NCI-H1105 (cell line): ENCODE measurements at places on chromosomes 2 and 18.

- DNase-seq = no peak
These were observed 23.2 kb upstream of the STPG4 start for GRCh38 chr2:47178341-47178740.

DNA sequence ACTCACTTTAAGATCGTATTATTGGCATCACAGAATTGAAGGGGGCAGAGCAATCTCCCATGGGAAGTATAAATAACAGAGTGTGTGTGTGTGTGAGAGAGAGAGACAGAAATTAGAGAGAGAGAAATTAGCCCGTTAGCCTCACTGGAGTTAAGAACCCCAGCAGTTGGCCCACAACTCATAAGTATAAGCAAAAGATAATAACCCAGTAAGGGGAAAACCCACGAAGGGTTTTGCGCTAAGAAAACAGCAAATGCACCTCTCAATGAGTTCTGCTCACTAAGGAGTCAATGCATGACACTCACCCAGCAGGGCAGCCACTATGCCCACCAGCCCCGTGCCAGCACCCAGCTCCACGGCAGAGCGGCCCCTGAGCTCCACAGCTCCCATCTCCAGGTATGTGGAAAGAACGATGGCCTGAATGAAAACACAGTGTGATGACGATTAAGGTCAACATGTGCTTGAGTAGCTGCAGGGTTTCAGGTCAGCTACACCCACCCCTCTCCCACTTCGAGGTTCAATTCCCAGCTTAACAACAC is 3.6 kb downstream of the METTL21A start:
- no peak for DNase-seq

DNA sequence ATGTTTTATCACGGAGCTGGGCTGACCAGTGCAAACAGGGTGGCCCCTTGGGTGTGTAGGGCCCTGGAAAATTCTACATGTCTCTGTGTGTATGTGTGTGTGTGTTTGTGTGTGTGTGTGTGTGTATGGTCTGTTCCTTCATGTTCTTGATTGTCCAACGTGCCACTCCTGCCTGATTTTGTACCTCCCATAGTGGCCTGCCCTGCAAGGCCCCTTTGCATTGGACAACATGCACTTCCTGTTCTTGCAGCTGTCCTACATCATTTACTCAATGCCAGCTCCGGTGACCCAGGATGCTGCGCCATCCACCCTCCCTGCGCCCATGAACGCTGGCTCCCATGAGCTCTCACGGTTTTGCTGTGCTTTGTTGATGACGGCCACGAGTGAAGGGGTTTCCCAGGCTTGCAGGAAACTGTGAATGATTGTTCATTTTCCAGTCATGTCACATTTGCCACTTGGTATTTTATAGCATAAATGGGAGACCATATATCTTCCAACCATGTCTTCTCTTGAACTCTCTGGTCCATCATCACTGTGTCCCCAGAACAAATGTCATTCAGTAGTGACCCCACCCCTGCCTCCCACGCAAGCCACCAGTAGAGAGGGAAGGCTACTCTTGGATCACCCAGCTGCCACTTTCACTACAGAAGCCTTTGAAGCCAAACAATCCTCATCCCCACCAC is 69.7 kb upstream of the NCK2 start:
- no peak for DNase-seq

- DNase-seq = no peak
These were observed 125.5 kb upstream of the REV1 start for GRCh38 chr2:99615247-99615771.

DNA sequence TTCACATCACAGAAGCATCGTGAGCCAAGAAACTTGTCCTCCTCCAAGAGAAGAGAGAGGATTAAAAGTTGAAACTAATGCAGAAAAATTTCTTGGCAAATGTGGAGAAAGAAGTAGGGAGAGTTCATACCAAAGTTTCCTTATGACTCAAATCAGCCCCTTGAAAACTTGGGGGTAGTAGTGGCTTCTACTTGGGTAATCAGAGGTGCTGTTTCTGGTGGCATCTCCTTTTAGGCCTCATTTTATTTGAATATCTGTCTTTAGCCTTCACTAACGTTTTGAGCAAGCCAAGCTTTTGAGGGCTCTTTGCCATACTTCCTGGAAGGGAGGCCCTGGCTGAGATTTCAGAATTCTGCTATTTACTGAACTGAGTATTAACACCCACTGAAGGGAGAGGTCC is 515.3 kb upstream of the MEX3C start:
- DNase-seq = no peak

- DNase-seq = no peak
These were observed 45.5 kb downstream of the RAB12 start for GRCh38 chr18:8654503-8655451.

DNA sequence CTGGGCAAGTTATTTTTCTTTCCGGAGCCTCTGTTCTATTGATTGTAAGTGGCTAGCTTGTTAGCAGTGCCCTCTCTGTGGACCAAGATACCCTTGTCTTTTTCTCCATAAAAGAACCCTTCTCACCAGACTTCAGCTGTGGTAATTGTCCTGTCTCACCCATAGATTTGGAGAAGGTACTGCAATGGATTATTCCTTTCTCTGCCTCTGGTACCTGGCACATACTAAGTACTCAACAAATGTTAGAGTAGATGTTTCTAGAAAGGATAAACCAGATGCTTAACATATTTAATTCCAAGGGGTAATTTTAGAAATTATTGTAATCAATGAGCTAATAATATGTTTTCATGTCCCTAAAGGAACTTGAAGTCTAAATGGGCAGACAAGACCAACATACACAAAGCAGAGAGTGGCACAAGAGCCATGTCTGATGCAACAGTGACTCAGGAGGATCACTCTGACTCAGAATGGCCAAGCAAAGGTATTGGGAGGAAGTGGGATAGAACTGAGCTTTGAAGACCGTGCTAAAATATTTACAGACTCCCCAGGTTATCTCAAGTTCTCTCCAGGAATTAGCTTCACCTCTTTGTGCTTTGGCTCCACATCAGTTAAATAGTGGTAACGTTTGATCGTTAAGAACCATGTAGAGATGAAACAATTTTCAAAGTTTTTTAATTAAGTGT is 129.7 kb upstream of the OSR1 start:
- no peak for DNase-seq

GRCh38 chr2:226788064-226788463 is 11.6 kb downstream of the IRS1 start:
- no peak for DNase-seq

DNA sequence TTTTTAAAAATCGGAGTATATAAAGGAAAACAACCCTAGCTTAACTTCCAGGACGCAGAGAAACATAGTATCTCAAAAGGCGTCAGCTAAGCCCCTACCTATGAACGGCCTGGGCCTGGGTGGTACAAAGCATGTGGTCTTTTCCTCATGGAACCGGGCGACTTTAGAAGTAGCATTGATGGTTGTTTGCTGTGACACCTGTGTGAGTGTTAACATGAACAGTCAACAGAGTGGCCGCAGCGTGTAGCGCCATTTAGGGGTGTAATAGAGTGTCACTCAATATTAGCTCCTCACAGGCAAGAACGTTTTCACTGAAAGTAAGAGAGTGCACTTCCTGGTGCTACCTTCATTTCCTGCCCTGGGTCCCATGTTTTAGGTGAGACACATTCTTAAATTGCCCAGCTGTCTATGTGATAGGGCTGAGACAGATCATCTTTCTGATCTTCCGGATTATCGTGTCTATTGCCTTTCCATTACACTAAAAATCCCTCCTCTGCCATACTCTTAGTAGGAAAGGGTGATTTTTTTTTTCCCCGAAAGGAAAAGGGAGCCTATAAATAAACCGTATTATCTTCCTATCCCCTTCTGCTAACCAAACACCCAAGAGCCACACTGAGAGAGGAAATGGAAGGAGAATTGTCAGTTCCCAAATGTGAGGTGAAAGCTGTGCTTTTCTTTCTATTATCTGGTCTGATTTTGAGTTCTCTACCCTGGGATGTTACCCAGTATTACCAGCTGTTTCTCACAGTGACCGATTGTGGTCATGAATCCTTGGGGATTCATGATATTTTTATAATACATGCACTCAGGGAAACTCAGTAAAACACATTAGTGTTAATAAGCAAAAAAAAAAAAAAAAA is 1.3 kb downstream of the GORASP2 start:
- DNase-seq = peak; percentile 29

DNA sequence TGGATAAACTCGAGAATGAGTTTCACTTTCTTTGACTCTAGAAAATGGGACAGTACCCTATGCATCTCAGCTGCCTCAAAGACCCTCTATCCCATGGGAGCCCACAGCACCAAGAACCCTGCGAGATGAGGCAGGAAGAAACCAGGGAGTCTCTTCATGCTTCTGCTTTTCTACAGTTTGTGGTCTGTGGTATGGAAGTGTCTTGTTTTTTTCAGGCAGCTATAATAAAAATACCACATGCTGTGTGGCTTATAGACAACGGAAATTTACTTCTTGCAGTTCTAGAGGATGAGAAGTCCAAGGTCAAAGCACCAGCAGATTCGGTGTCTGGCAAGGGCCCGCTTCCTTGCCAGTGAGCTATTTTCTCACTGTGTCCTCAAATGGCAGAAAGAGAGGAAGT is 257.9 kb downstream of the SUCLG1 start:
- no peak for DNase-seq

DNA sequence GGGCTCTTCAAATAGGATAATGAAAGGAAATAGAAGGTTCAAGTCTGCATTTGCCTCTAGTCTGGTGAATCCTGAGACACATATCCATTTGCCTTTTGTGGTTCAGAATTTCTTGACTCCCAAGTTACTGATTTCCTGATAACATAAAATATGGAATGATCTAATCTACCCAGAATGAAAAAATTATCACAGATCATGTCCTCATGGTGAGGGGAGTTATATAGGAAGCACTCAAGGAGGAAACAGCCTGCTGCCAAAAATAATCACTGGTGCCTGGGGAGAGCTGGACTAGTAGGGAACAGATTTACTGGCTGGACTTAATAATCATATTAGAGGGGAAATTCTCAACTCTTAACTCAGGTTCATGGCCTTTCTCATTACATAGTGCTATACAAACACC is 95.5 kb upstream of the STK17B start:
- no peak for DNase-seq

DNA sequence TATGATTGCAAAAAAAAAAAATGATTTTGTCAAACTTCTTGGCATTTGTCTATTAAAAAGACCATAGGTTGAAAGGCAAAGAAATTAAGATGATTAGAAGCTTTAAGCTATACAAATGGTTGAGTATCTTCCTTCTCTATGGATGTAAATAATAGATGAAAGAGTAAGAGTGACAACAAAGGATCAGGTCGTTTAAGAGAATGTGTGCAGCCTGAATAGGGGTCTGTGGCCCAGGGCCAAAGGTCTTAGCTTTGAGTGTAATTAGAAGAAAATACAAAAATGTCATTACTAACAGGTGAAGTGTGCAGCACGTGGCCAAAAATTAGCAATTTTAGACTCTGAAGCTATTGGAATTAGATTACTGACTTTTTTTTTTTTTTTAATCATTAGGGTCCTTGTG is 122.4 kb downstream of the GREB1L start:
- no peak for DNase-seq

GRCh38 chr2:223007531-223007930 is 44.5 kb upstream of the KCNE4 start:
- DNase-seq = no peak

- no peak for DNase-seq
These were observed 1.5 kb upstream of the SLC30A3 start for GRCh38 chr2:27264253-27264752.

GRCh38 chr2:152479282-152479681 is 144.3 kb downstream of the FMNL2 start:
- DNase-seq = no peak

DNA sequence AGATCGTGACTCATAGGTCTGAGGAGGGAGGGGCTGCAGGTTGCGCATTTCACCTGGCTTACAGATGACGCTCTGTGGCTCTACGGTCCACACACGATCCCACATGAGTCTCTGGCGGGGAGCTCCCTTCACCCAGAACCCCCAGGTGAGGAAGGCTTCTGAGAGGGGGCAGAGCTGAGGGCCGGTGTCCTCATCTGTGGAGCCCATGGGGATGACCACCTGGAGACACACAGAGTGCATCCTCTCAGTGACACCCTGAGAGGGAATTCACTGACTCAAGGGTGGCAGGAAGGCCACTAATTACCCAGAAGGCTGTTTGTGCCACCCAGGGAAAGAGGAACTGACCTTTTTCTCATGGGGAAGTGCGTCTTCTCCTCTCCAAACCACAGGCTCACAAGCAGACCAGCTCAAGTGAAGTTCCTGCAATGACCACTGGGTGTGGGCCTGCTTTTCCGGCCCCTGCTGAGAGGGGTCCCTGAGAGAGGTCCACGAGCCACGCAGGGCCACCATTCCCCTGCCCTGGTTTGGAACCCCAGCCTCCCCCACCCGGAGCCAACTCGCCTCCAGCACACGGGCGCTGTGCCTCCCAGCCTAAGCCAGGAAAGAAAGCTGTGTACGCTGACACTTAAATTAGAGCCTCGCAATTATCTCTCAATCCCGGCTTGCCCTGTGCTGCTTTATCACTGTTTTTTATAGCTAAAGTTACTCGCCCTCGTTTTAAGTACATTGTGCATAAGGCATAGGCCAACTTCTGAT is 114.1 kb downstream of the BCL11A start:
- DNase-seq = no peak

- DNase-seq = no peak
These were observed 318.7 kb upstream of the UBE2E3 start for GRCh38 chr2:180661686-180662030.

DNA sequence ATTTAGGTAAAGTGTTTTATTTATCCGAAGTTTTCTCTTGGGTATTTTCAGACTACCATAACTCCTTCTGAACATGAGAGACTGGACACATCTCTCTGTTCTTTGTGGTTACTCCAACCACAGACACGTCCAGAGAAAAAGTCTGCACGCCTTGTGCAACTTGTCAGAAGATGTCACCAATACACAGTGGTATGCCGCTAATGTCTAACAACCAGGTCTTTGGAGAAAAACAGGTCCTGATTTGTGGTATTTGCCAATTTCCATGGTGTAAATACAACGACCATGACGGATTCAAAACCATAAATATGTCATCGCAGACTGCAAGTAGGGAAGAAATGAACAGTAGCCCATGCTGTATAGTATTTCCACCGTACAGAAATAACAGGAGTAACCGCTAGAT is 620.6 kb upstream of the ID2 start:
- DNase-seq = no peak

DNA sequence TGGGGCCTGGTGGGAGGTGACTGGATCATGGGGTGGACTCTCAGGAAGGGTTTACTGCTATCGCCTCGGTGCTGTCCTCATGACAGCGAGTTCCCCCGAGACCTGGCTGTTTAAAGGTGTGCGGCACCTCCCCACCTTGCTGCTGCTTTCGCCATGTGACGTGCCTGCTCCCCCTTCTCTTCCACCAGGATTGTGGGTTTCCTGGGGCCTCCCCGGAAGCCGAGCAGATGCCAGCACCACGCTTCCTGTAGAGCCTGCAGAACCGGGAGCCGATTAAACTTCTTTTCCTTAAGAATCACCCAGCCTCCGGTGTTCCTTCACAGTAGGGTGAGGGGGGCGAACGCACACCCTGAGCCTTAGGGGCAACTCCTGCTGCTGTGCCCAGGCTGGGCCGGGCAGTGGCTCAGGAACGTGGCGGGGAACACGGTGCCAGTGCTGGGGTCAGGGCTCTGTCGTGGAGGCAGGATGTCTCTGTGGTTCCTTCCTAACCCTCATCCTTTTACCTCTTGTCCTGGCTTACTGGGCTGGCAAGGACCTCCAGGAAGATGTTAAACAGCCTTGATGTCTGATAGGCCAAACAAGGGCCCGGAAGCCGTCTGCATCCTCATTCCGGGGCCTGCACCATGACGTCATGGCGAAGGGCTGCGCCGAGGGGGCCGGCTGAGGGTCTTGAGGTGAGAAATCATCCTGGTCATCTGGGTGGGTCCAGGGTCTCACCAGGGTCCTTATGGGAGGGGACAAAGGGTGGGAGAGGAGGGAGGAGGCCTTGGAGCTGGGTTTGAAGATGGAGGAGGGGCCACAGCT is 12.7 kb downstream of the NEU4 start:
- DNase-seq = no peak

- no peak for DNase-seq
These were observed 146.0 kb downstream of the VAPA start for GRCh38 chr18:10059610-10060468.
